Stimulated activated CD4-positive, alpha-beta T cell treated with anti-CD3 and anti-CD28 coated beads, Interleukin-2, amount 100 ng/mL, for 48 hours (primary cell): ENCODE measurements at places on chromosomes 2 and 18.
A peak's percentile ranks its signal among the peaks of the same experiment; 100 is the strongest.

GRCh38 chr2:3440477-3440876 is 61.0 kb downstream of the TRAPPC12 start:
- no peak for DNase-seq

DNA sequence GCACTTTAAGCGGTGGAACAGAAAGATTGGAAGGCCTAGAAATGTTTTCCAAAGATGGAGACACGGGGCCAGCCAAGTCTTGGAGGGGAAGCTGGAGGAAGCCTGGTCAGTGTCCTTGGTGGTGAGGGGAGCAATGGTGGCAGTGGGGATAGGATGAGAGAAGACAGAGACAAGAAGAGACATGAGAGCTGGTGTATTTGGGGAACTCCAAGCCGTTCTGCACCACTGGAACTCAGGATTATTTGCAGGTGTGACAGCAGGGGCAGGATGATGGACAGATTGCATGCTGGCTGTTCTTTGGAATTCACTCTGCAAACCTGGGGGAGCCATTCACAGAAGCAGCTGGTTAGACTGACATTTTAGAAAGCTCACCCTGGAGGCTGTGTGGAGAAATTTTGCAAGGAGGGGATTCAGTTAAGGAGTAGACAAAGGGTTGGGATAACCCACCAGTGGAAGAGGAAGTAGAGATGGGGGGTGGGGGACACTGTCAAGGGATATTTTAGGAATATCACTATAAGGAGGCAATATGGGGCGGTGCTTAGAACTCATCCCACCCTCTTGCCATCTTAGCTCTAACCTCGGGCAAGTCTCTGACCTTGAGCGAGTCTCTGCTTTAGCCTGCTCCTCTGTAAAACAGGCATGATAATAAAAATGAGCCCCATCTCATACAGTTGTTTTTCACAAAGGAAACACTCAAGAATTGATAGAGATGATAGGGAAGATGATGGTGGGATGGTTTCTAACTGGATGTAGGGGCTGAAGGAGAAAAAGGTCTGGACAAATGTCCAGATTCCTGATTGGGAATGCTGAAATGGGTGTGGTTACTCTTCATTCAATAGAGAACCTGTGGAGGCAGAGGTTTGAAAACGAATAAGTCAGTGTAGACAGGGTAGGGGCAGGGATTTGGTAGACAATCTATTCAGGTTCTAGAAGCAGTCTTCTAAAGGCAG is 175.8 kb downstream of the MYCN start:
- no peak for DNase-seq

DNA sequence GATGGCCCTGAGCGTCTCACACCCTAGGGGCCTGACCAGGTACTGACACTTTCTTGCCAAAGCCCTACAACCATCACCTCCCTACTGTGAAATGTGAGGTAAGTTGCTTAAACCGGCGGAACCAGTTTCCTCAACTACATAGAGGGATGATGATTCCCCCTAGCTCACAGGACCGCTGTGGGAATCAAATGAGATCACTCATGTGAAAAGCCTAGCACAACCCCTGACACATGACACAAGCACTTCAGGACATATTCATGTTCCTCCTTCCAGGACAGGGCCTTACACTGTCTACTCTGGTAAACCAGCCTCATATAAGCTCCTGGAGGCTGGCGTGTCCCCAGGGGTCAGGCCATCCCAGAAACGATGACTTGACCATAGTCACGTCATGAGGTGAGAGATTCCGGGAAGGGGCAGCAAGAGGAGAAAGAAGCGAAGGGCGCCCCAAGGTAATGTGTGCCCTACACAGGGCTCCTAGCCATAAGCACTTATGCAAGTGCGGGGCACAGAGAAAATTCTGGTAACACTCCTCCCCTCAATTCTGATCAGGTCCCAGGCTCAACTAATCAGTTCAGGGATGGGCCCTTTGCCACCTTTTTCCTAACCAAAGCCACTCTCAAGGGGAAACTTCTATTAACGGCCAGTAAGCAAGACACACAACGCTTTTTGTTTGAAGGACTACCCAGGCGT is 49.5 kb downstream of the C2orf42 start:
- DNase-seq = peak; percentile 58

GRCh38 chr18:11987527-11987926 is 6.2 kb downstream of the IMPA2 start:
- no peak for DNase-seq

DNA sequence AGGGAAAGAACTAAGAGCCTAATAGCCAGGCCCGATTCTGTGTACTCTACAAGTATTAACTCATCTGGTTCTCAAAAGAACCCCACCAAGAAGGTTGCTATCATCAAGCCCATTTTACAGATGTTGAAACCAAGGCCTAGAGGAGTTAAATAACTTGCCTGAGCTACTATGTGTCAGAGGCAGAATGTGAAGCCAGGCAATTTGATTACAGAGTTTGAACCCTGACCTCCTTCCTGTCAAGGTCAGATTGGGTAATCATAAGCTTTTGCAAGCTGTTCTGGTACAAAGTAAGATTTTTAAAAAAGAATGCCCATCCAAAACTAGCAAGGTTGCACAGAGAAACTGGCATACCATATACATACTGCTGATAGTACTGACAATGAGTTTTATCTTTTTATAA is 227.1 kb downstream of the HAUS1 start:
- DNase-seq = no peak

GRCh38 chr2:220674033-220674432 is 898.1 kb downstream of the EPHA4 start:
- no peak for DNase-seq

DNA sequence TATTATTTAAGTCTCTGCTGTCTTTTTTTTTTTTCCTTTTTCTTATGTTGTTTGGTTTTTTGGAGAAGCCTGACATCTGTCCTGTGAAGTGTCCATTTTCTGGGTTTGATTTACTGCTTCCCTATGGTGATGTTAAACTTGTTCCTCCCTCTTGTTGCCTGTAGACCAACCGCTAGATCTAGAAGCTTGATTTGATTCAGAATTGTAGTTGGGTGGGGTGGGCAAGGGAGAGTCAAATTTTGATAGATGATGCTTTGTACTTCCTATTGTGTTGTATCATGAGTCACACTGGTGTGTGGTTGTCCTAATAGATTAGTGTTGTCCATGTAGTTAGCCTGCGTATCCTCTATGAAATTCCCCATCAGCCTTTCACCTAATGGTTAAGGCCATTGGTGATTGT is 35.4 kb downstream of the CAB39 start:
- DNase-seq = no peak
